ENCODE measurements at places on chromosomes 3 and 15.

- DNase-seq, result no peak
Measured at GRCh38 chr15:53987480-53987879, 9.2 kb downstream of the UNC13C start.

GRCh38 chr15:63699101-63699785 is 102.1 kb downstream of the FBXL22 start:
- DNase-seq, result no peak

- DNase-seq, result no peak
Measured at GRCh38 chr15:71146580-71146982, 31.3 kb downstream of the THSD4 start.

DNA sequence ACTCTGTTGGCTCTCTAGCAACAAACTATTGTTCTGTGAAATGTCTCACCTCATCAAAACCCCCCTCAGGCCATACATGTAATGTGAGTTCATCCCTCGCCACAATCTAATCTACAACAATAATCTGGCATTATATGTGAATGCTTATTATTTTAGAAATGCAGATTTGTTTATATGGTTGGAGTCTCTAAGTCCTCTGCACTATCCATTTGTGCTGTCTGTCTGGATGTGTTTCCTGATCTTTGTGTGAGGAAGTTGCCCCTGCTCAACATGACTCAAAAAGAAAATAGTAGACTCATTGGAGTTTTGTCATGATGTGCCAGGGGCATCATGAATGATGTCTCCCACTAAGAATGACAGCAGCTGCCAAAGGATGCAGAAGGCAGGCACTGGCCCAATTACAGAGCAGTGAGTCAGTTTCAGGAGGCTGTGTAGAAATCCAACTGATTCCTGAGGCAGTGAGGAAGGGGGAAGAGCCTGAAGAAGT is 161.6 kb upstream of the PDZRN3 start:
- peak; percentile 15 for DNase-seq

- DNase-seq, result peak; percentile 12
Measured at GRCh38 chr3:29454161-29454611, 173.3 kb downstream of the RBMS3 start.

DNA sequence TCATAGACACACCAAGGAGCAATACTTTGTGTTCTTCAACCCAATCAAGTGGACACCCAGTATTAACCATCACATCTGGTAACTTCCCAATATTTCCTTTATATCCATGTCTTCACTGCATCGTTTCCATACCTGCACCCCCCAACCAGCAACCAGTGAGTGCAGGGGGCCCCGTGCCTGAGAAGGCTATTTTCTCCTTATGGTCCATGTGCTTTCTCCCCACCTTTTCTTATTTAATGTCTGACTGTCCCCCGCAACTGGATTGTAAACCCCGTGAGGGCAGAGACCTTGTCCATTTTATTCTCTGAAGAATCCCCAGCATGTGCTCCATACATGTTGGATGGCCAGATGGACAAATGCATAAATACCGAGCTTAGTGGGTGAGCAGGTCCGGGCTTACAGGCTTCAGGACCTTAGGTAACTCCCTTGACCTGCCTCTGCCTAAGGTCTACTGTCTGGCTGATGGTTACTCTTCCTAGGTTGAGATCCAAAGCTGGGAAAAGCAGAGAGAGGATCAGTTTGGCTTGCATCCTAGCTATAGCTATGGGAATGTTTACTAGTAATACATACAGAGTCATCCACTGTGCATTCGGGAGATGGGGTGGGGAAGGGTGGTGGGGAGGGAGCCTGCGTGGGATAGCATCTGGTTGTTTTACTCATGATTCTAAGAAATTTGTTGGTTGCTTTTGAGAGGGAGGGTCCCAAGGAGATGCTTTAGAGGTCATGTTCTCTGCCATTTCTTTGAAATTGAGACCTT is 41.5 kb downstream of the PXYLP1 start:
- DNase-seq, result no peak
